ENCODE measurements at places on chromosomes 12 and 14.
A peak's percentile ranks its signal among the peaks of the same experiment; 100 is the strongest.

DNA sequence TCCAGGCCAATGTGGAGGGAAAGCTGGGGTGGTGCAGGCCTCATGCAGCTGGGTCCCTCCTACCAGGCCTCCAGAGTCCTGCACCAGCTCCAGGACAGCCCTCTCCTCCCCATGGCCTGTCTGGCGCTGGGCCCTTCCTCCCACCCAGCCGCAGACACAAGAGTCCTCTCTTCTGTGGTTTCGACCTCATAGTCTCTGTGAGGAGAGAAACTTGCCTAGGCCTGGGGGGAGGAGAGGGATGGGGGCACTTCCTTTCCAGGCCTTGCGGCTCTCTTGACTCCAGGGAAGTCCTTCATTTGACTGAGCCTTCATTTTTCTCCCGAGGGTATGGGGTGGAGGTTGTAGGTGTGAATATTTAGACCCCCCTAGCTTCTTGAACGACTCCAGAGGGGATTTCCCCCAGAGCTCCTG is 2.3 kb downstream of the MMP14 start:
- no peak for DNase-seq

GRCh38 chr12:2092890-2093289 is 40.1 kb downstream of the CACNA1C start:
- no peak for DNase-seq

GRCh38 chr14:79011091-79011919 is 841.1 kb downstream of the NRXN3 start:
- no peak for DNase-seq

DNA sequence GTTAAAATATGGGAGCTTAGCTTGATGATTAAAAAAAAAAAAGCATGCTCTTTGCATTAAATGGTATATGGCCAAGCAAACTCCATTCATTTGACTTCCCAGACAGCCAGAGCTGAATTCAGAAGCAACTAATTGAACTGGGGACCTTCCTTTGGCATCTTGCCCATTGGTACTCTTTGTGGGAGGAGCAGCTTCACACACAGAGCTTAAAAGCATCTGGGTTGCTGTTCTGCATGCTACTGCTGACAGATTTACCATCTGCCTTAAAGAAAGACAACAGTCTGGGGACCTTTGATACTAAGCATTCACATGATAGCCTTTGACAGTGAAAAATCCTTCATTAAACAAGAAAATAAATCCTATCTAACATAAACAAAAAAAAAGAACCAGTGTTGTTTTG is 977.9 kb downstream of the TMTC2 start:
- DNase-seq: no peak

DNA sequence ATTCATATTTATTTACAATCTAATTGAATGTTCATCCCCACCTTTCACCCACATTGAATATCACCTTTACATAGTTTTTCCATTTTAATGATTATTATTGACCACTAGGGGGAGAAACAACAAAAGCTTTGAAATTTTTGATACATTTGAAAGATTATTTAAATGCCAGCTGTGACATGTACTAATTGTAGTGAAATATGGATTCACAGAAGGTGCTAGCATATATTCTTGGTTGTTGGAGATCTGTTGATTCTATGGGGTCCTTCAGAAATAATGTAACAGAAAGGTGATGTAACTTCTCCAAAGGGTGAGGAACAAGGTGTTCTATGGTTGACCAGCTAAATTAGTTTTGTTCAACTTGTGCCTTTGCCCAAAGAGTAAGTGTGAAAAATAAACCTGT is 22.4 kb upstream of the GPR33 start:
- no peak for DNase-seq

DNA sequence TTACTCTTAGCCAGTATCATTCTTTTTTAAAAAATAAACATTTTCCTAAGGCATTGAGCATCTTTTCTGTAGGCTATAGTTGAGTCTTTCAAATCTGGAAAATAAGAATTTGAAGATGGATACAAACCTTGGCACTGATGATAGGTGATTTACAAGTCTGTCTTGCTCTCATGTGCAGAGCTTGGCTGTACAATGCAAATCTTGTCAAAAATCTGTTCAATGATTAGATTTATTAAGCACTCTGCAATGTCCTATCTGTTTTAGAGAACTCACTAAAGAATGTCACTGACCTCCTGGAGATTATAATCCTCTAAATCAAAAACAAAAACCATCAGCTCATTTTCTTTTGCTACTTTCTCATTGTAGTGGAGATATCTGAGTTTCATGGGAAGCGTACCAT is 42.8 kb upstream of the AMIGO2 start:
- no peak for DNase-seq

DNA sequence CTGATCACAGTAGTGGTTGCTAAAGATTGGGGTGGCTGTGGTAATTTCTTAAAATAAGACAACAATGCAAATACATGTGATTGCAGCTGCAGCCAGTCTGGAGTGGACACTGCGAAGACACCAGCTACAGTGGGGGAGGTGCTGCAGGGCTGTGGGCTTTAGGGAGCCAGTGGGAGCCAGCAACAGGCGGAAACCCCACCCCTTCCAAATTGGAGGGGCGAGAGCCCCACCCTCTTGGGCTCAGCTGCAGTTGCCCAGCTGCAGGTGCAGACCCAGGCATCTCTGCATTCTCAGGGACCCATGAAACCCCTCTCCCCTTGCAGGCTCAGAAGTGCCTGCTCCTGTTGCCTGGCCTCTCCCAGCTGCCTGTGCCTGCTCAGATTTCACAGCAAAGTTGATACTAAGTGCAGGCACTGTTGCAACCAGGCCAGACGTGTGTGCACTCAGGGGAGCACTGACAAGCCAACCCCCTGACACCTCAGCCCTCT is 104.8 kb downstream of the MYF5 start:
- no peak for DNase-seq

DNA sequence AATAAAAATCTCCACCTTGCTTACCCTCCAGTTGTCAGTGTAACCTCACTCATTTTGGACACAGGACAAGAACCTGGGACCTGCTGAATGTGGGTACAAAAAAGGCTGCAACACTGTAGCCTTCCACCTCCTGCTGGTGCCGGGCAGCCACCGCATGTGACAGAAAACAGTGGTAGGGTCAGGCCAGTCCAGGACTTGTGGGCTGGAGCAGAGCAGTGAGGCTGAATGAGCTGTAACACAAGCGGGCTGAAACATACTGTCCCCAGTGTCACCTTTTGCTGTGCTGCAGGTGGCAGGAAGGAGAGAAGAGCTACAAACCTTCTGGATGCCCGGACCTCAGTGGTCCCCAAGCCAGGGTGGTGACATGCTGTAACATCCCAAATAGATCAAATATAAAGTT is 465.4 kb upstream of the FOXG1 start:
- DNase-seq: no peak

DNA sequence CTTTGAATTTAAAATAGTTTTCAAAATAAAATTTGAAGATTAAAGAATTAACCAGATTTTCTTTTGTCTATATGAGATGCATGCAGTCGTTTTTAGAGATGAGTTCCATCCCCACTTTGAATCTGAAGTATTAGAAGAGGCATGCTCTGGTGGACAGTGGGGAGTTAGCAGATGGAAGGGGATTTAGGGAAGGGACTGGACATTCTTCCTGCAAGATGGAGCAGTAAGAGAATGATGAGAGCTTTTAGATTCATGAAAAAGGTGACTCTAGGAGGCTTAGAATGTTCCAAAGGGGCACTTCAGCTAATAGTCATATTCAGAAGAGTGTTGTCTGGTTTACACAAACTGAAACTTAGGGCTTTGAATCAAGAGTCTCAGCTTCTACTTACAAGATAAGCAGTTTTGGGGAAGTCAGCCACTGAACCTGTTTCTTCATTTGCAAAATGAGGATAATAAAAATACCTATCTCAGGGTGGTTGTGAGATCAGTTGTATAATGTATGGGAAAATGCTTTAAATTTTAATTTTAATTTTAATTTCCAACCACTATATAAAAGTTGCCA is 3.7 kb downstream of the ZBTB1 start:
- DNase-seq: no peak

GRCh38 chr12:106682594-106683234 is 91.8 kb upstream of the RIC8B start:
- no peak for DNase-seq

DNA sequence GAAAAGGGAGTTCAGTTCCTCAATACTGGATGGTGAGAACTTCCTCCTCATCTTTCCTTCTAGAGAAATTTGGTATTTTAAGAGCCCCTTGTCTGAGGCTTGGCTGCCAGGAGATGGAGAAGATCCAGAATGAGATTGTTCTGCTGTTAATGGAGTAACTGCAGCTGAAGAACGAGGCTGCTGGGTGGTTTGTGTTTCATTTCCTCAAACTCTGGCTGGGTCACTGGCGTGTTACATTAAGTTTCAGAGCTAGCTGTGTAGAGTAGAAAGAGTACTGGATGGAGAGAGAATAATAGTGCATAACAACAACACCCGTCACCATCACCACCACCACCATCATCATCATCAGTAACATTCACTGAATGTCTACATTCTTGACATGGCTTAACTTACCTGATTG is 325.0 kb upstream of the TBX3 start:
- no peak for DNase-seq

DNA sequence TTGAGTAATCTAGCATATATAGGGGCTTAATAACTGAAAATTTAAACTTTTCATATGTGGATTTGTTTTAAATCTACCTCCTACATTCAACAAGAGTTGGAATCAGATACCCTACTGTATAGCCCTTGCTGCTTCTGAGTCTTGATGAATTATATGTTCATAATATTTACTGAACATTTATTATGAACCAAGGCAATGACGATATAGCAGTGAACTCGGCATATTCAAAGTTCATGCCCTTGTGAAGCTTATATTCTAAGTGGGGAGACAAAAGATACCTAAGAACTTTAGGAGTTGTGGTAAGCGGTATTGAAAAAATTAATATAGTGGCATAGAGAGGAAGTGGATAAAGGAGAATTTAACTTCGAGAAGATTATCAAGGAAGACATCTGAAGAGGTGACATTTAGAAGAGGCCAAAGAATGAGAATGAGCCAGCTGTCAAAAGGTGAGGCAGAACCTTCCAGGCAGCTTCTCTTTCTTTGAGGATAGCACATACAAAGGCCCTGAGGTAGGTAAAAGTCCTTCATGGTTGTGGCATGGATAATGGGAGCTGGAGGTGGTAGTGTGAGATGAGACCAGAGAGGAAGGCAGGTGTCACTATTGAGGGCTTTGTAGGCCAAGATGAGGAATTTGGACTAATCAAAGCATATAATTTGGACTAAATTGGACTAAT is 10.2 kb downstream of the EID3 start:
- DNase-seq: no peak

DNA sequence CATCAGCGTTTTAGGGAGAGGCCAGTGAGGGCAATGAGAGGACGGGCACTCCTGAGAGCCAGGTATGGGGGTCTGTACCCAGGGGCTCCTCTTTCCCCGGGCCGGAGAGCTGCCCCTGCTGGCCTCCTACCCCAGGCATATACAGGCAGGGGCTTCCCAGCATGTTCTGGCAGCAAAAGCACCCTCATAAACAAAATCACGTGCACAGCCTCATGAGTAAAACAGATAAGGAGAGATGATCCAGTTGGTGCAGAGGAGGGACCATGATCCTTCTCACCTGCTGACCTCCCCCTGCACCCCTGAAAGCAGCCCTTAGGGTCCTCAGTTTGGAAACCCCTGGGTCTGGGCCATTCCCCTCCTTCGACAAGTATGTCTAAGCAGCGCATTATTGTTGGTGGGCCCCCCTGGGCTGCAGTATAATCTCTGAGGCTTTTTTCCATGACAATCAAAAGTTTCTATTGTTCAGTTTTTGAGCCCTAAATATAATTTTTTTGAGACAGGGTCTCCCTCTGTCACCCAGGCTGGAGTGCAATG is 5.0 kb upstream of the KRT4 start:
- DNase-seq: no peak

DNA sequence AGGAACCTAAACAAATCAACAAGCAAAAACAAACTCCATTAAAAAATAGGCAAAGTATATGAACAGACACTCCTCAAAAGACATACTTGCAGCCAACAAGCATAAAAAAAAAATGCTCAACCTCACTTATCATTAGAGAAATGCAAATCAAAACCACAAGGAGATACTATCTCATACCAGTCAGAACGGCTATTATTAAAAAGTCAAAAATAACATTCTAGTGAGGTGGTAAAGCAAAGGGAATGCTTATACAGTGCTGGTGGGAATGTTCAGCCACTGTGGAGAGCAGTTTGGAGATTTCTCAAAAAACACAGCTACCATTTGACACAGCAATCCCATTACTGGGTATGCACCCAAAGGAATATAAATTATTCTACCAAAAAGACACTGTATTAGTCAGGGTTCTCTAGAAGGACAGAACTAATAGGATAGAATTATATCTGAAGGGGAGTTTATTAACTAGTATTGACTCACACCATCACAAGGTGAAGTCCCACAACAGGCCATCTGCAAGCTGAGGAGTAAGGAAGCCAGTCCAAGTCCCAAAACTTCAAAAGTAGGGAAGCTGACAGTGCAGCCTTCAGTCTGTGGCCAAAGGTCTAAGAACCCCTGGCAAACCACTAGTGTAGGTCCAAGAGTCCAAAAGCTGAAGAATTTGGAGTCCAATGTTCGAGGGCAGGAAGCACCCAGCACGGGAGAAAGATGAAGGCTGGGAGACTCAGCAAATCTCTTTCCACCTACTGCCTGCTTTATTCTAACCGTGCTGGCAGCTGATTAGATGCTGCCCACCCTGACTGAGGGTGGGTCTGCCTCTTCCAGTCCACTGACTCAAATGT is 101.6 kb upstream of the KRAS start:
- no peak for DNase-seq

- no peak for DNase-seq
Measured at GRCh38 chr14:87705439-87705896, 287.5 kb downstream of the GALC start.

DNA sequence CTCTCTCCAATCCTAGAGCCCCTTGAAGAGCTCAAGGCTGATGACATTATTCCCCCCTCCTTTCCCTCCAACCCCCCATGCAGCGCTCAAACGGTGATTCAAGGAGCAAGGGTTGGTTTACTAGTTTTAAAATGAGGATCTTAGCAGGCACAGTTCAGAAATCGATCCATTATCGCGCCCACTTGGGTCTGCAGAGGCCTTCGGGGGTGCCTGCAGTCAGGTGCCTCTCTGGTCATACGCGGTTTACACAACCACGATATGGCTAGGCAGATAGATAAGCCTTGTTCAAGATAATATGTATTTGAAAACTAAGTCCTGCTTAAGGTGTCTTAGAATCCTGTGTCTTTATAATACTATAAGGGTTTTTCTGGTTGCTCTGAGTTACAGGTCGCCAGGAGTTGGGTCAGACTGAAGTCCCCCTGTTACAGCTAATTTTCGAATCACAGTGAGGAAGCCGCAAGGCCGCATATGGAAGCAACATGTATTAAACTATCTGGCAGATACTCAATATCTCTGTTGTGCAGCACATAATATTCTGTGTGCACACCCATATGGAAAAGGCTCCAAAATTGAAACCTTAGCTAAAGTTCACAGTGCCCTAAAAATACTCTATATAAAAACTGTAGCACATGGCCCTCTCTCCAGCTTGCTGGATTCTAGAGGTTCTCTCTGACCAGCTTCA is 10.0 kb downstream of the BHLHE41 start:
- DNase-seq: no peak

GRCh38 chr12:65823513-65824375 is 539 bp upstream of the HMGA2 start:
- DNase-seq: peak; percentile 7

GRCh38 chr14:68255693-68256178 is 436.2 kb downstream of the RAD51B start:
- no peak for DNase-seq

Measured in amygdala (tissue), 56 donors.